ENCODE measurements at places on chromosomes 2 and 18.

GRCh38 chr2:128317181-128317898 is 1.3 kb downstream of the HS6ST1 start:
- DNase-seq, result no peak

- DNase-seq, result no peak
These were observed 22.1 kb downstream of the ACADL start for GRCh38 chr2:210203147-210203546.

GRCh38 chr2:212987492-212987891 is 163.9 kb downstream of the IKZF2 start:
- no peak for DNase-seq

GRCh38 chr2:97664636-97664970 is 759 bp upstream of the ACTR1B start:
- no peak for DNase-seq

GRCh38 chr2:201939453-201939941 is 94.2 kb upstream of the FZD7 start:
- DNase-seq, result no peak

DNA sequence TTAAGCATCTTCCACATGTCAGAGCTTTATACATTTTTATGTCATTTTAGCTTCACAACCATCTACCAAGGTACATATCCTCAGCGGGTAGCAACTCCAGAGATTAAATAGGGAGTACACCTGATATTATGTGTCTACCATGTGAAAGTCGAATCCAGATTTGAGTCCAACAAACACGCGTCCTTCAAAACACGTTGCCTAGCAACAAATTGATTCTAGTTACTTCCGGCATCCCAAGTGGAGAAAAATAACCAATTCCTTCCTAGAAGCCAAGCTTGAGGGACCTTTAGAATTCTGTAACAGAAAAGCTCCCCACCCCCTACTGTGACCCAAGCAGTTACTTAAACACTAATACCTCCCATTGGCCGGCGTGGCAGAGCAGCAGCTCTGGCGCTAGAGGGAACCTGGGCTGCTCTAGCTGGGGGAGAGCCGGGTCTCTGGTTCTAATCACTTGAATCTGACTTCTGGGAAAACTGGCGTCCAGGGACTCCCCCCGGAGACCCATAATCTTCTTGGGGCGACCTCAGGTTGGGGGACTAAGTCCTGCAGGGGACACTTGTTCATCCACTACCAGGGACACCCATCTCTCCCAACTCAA is at the start of gene ERICH2:
ERICH2 (plus strand) TSS at position 371 of the 598 bp plus-strand sequence. CDS start 304 bp downstream, outside the sequence.
- peak; percentile 22 for DNase-seq

- DNase-seq, result no peak
These were observed 49.5 kb downstream of the ASB1 start for GRCh38 chr2:238476258-238476657.

GRCh38 chr2:233325814-233326213 is 18.2 kb downstream of the SAG start:
- no peak for DNase-seq

DNA sequence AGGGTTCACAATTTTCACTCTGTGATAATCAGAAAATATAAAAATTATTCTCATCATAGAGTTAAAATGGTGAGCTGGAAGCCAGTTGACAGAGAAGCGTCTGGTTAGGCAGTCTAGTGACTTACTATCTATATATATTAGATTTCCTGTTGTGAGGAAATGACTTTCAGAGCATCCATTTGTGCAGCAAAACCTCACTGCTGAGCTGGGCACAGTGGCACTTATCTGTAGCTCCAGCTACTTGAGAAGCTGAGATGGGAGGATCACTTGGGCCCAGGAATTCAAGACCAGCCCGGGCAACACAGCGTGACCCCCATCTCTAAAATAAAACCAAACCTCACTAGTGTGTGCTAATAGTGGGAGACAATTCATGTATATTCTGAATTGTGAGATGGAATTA is 7.2 kb upstream of the KIAA2012 start:
- no peak for DNase-seq

DNA sequence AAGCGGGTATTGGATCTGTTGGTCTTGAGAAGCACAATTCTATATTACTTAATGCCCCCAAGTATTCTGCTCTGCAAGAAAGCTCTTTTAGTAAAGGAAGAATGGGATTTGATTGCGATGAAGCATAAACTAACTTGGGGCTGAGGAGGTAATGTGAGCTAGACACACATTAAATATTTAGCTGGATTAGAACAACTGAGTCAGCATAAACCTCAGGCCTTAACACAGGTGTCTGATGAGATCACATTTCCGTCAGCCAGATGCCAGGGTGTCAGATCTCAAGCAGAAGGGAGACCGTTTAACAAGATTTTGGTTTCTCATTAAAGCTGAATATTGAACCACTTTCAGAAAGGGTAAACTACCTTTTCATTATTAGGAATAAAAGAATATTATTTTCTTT is 94.5 kb downstream of the GYPC start:
- no peak for DNase-seq

DNA sequence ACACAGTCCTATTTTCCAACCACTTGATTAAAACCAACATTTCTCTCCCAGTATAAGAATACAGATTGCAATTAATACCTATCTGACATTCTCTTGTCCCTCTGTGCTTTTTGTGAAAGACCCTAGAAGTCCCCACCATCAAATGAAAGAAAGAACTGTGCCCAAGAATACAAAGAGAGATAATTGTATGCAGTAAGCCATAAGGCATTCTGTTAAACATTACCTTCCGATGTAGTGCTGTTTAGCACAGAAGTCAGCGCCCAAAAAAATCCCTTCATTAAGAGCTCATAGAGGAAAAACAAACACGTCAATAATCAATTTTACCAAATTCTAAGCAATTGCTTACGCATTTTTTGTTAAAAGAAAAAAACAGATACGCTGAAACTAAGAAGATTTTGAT is 41.1 kb downstream of the ZNF516 start:
- DNase-seq, result no peak

- peak; percentile 40 for DNase-seq
These were observed 3.2 kb downstream of the TEKT4 start for GRCh38 chr2:94874277-94874997.

GRCh38 chr18:12031846-12032245 is 50.5 kb downstream of the IMPA2 start:
- no peak for DNase-seq

DNA sequence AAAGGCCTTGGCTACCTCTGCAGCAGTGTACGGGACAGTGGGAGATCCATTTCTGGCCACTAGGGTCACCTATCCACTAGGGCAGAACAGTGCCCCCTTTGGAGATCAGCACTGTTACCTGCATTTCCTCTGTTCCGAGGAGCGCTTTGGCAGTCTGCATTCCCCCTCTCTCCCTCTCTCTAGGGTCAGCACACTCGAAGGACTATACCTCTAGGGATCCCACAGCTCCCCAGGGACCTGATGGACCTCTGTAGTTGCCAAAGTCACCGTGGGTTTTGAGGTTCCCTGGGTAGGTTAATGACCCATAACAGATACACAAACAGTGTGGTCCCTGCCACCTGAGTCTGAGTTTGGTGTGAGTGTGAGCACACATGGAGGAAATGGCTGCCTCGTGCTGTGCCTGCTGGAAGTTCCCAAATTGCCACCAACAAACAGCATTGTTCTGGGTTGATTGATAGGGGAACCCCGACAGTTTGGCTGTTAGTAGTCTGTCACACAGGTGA is 99.8 kb upstream of the VWC2L start:
- no peak for DNase-seq

- no peak for DNase-seq
These were observed 133.4 kb downstream of the DOCK10 start for GRCh38 chr2:224908818-224909217.

- DNase-seq, result no peak
These were observed 71.0 kb downstream of the UPP2 start for GRCh38 chr2:158172719-158173118.

- DNase-seq, result no peak
These were observed 135.1 kb downstream of the THADA start for GRCh38 chr2:43460611-43461365.

DNA sequence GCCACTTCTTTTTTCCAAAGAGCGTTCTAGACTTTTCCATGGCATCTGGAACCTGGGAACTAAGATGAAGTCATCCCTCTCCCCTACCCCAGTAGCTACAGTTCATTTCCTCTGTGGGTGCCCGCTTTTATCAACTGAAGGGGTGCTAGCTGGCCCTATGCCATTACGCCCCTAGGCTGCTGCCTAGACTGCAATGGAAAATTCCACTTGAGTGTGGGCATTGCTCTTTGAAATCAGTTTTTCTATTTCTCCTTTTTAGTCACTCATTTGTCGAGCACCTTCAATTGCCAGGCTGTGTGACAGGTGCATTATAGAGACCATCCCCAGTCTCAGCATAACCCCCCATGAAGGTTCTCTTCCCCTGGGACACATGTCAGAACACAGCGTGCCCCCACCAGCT is 7.3 kb downstream of the TEX51 start:
- DNase-seq, result no peak

- DNase-seq, result no peak
These were observed 500.7 kb downstream of the METTL4 start for GRCh38 chr18:2070631-2071030.

- peak; percentile 35 for DNase-seq
These were observed 13.0 kb upstream of the DLX1 start for GRCh38 chr2:172072303-172072702.

DNA sequence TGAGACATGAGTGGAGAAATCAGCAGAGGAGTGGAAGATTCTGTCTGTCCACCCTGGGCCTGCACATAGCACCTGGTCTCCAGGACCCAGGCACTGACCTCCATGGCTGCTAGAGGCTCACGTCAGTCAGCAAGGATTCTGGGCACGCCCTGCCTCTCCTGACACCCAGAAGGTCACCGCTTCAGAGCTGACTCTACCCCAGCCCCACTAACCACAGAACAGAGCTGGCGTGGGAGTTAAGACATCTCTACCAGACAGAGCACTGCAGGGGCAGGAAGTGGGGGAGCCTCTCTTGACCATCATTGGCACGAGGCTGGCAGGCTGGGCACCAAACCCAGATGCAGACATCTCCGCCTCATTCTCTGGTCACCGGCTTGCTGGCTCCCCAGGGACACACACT is 3.0 kb downstream of the ADCY3 start:
- no peak for DNase-seq

- DNase-seq, result no peak
These were observed 834 bp upstream of the BUB1 start for GRCh38 chr2:110678457-110679336.

DNA sequence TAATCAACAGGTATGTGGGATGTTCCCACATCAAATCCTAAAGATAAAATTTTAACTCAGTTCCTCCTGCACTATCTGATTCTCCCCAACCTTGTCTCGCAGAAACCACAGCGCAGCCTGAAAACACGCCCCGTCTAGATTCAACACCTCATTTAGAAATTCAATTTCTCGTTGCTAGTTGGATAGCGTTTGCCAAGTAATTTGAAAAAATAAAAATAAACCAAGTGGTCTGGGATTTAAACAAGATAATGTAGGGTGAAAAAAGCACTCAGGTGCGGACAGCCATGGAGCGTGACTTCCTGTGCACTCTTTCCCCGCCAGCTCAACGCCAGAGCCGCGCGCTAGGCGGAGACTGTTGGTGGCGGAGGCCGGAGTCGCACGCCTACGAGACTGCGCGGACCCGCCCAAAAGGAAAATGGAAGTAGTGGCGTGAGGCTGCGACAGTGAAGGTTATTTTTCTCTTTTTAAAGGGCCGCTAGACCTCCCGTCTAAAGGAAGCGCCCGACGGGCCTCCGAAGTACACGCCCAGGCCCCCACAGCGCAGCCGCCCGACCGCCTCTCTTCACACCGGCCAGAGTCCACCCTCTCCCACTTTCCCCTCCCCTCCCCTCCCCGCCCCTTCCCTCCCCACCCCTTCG is 615 bp upstream of the CCNT2 start:
- DNase-seq, result peak; percentile 91

- no peak for DNase-seq
These were observed 705 bp downstream of the EFR3B start for GRCh38 chr2:25042321-25043240.

- no peak for DNase-seq
These were observed 130.8 kb upstream of the HS6ST1 start for GRCh38 chr2:128449226-128450061.

DNA sequence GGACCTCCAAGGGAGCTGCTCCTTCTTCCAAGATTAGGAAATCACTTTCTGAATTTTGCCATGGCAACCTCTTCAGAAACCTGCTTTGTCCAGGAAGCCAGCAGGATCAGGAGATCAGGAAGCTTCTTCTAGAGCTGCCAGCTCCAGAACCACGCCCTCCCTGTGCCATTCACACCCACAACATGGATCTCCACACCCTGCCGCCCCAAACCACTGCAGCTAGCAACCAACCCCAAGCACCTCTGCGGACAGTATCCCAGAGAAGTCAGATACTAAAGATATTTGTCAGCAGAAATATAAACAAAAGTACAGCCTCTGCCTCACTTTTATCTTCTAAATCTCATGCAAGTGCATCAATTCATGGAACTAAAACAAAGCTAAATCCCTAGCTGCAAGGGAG is 106.4 kb downstream of the VIT start:
- no peak for DNase-seq

GRCh38 chr2:203973000-203973399 is 36.4 kb downstream of the ICOS start:
- DNase-seq, result no peak

GRCh38 chr2:200664770-200665494 is 79.1 kb downstream of the AOX1 start:
- no peak for DNase-seq

GRCh38 chr2:127893494-127893893 is 7.7 kb upstream of the AMMECR1L start:
- no peak for DNase-seq

- DNase-seq, result no peak
These were observed 171.9 kb downstream of the GALNT1 start for GRCh38 chr18:35753306-35753910.

DNA sequence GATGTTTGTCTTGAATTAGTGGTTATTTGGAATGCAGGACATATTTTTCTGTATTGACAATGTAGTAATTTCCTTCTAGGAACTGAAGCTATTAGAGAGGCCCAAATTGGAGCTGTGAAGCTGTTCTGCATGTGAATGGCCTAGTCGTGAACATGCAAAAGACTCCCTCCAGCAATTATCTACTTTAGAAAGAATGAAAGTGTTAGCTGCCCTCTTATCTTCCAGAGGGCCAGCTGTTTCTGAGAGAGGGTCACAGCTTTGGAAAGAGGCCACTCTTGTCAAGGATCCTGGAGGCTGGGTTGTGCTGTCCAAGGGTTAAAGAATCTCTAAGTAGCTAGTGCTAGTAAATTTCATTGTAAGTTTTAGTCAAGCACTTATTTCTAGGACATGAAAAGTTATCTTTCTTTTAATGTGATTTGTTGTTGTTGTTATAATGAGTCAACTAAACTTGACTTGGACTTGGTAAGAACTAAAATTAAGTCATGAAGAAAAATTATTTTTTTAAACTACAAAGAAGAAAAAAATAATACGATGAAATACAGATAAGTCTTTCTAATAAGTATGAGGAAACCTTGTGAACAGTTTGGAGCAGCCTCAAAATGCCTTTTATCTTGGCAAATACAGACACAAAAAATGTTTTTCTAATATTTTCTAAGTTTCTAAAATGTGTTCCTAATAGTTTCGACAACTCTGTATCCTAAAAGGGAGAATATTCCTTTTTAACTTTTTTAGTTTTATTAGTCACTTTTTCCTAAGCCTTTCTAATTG is 36.8 kb downstream of the DPP4 start:
- DNase-seq, result no peak

GRCh38 chr2:241680827-241681599 is 5.6 kb downstream of the DTYMK start:
- DNase-seq, result no peak
